ENCODE measurements at places on chromosomes 13 and 19.

DNA sequence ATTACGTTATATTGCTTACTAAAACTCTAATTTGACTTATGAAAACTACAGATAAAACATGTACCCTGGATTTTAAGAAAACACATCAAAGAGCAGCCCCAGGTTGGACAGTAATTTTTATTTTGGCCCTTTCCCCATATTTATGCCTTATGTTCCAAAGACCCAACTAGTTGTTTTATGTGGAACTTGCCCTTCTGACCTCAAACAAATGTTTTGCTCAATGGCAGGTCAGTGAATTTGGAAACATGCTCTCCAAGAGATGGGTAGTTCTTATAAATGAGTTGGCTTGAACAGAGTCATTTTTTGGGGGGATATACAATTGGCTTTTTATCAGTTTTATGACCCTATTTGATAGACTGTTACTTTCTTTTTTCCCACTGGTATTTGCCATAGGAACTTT, 360.0 kb downstream of the HS6ST3 start:
- DNase-seq: no peak

DNA sequence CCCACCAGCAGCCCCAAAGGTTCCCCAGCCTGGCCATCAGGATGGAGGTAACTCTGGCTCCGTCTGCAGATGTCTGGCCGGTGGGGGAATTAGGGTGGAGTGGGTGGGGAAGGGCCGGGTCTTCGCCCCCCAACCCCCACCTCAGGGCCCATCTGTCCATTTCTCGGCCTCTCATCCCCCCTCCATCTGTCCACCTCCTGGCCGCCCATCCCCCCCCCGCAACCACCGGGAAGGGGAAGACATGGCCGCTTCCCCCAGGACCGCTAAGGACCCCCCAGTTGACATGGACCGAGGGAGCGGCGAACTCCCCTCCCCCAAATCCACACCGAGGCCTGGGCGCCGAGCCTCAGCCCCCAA, 793 bp downstream of the LRFN1 start:
- no peak for DNase-seq

DNA sequence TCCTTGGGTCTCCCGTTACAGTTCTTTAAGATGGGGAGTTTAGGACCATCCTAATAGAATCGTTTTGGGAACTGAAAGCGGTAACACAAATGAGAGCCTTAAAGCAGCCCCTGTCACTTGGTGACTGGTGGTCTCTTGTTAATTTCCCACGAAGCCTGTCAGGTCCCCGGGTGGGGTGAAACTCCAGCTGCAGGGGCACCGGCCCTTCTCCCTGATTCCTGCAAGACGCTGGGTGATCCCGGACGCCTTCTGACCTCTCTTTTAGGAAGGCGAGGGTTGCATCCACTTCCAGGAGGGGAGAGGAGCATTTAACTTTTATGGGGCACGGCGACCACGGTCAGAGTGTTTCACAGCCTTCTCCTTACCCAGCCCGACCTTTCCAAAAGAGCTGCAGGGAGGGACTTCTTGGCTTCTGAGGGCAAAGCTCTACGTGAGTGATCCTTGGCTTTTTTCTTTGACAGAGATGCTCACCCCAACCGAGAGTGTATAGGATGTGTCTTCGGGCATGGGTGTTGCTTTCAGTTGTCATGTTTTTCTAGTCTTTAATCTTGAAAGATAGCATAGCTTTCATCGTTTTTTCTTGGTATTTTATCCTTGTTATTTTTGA, 688 bp downstream of the ZNF225 start:
- DNase-seq: no peak

DNA sequence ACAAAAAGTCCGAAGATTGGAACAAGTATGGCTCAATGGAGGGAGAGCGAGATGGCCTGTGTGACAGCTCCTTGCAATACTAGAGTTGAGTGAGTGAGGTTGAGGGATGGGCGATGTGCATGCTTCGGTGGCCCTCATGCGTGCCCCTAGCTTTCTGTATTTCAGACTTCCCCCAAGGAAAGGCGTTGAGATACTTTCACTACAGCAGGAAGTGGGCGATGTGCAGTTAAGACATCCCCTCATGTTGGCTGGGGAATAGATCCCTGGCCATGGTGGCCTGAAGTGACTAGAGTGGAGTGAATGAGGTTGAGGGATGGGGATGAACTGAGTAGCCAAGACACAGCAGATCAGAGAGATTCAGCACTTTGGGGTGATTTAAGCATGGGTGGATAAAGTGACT, 633.9 kb upstream of the GPC6 start:
- DNase-seq: no peak

DNA sequence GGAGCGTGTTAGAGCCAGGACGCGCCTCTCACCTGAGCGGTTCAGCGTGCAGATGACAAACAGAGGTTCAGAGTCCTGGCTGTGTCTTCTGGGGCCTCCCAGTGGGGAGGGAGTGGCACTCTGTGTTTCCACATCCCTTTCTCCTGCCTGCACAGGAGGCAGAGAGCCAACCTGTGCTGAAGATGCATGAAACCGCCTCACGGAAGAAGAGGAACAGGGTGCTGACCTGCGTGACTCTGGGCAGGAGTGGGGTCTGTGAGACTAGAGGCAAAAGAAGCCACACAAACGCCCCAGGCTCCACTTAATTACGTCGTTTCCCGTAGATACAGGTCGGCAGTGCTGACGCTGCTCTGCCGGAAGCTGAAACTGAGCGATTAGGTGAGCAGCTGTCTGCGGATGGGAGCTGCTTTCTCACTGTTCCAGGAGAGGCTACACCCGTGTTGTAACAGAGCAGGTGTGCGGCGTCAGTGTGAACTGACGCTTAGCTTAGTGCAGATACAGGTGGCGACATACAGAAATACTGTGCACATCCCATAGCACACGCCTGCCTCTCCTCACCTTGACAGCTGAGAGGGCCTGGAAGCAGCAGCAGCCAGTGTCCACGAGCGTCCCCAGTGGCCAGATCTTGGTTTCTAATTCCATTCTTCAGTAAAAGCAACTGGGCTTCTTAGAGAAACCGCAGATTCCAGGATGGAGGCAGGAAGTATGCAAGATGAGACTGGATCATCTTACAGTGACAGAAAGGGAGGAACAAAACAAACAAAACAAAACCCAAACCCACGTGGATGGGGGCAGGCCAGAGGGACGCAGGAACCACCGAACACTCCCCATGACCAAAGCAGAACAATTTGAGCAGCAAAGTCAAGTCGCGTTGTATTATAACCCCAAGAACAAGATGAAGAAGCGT, 37.7 kb upstream of the MCF2L start:
- DNase-seq: no peak

DNA sequence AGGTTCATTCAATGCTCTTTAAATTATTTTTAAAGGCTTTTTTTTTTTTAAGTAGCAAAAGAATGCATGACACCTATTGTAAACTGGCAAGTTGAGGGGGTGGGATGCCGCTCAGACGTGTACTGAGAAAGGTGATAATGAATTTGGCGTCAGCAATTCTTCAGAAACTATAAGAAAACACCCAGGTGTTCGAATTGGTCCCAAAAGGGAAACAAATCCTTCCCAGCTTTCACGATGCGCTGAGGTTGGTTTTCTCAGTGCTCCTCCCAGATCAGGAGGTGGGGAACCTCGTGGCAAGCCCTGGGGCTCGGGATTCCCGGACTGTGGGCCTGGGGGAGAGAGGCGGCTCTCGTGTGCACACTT, 543 bp upstream of the FAM124A start:
- no peak for DNase-seq

DNA sequence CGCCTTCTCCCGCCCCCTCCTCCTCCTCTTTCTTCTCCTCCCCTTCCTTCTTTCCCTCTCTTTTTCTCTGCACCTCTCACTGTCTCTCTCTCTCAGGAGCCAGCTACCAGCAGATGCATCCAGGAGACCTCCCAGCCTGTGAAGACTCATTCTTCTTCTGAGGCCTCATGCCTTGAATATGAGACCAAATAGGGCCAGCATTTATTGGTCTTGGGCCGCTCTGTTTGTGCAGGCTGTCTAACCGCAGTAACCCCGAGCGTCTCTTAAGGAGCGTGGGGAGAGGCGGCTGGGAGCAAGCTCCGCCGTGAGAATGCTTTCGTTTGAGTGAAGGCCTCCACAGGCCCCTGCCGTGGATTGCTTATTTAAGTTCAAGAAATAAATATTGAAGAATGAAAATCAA, 167.0 kb downstream of the NUFIP1 start:
- DNase-seq: no peak

- DNase-seq: no peak
Measured at GRCh38 chr19:15194938-15195337, 5.9 kb downstream of the NOTCH3 start.

GRCh38 chr13:32587811-32588170, 1.5 kb downstream of the PDS5B start:
- no peak for DNase-seq

DNA sequence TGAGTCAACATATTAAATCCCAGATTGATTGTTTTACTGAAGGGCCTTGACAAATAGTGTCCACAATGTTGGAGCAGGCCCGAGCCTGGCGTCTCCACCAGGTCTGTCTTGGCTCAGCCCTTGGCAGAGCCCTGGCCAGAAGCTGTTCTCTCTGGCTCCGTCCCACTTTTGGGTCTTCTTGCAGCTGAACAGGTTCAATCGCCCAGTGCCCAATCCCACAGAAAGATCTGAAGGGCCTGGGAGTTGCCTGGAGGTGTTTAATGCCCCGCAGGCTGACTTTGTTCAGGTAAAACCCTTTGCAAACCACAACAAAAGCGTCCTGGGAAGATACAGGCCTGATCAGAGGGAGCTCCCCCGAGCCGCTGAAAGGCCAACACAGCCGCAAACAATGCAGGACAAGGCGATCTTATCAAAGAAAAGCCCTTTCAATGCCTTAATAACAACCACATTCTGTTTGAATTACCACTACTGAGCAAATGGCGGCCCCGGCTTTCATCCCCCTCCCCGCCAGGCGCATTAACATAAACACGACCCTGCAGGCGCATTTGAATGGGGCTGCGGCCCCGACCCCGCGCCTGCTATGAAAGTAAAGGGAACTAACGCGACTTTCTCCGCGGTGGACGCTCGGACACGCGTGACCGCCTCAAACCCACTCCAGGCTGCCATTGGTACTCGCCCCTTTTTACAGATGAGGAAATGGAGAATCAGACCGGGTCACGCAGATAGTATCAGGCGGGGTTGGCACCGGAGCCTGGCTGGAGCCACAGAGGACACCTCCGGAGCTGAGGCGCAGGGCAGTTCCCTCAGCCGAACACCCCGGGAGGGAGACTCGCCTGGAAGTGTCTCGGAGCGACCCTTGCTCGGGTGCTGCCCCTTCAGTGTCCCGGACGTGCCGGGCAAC, 3.1 kb downstream of the CDX2 start:
- no peak for DNase-seq

DNA sequence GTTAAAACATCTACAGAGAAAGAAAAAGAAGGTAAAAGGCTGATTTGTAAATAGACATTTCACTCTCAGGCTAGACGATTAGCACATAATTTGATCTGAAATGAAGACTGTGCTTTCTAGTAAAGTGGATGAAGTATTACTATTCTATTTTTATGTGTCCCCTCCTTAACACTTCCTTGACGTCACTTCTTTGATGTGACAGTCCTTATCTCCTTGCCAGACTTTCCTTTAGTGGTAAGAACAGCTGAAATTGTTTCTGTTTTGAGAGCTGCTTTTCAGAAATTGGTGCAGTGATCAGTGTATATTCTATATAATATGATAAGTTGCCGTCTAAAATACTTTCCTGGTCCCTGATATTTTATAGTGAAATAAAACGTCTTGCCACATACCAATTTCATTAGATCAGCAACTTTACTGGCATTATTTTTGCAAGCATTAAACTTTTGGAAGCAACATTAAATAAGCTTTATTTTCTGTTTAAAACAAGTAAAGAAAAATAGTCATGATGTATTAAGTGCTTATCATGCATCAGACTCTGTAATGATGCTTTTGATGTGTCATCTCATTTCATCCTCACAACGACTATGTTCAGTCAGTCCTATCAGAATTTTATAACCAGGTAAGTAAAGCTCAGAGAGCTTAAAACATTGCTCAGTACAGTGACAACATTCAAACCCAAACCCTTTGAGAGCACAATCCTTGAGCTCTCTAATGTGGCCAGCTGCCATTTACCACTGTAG, 210.3 kb upstream of the PCDH9 start:
- no peak for DNase-seq
